Cardiac muscle cell (in vitro differentiated cells and primary cell): ENCODE measurements at places on chromosomes 1 and 21.

- H3K36me3 ChIP-seq: no peaks in the 10 kb centered on the region
- no peaks in the 10 kb centered on the region for H3K27me3 ChIP-seq
- H3K4me1 ChIP-seq: no peaks in the 10 kb centered on the region
- DNase-seq: no peak
These were observed 69.9 kb upstream of the USP25 start for GRCh38 chr21:15659753-15660422.

DNA sequence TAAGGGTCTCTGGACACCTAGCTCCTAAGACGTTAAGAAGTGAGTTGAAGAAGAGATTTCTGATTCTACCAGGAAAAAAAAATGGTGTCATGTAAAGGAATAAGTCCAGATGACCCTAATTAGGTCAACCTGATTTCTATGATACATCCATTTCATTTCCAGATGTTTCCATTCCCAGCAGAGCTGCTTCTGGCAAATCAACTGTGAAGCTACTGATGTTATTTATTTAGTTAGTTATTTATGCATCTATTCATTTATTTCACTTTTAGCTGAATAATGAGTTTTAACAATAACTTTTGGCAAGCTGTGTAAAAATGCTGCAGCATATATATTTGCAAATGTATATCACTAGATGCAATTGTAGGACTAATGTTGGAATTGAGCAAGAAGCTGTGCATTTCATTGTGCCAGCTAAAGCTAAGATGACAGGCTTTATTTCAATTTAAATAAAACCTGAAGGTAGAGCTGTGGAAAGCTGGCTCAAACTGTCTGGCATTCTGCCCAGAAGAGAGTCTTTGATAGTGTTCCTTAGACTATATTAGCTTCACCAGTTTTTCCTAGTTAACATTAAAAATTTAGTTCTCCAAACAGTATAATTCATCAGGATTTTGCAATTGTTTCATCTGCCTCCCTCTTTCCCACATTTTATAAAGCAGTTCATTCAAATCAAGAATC, 1164.4 kb upstream of the ADGRL4 start:
- H3K36me3 ChIP-seq: no peaks in the 10 kb centered on the region
- no peaks in the 10 kb centered on the region for H3K4me1 ChIP-seq
- H3K4me3 ChIP-seq: no peak overlapping the region
- no peaks in the 10 kb centered on the region for H3K27me3 ChIP-seq
- DNase-seq: peak; percentile 46

- H3K27me3 ChIP-seq: no peaks in the 10 kb centered on the region
- H3K4me3 ChIP-seq: no peak overlapping the region
- H3K36me3 ChIP-seq: no peaks in the 10 kb centered on the region
- no peak overlapping the region for H3K27ac ChIP-seq
- peak; percentile 77 for DNase-seq
These were observed 30.9 kb upstream of the CACYBP start for GRCh38 chr1:174968750-174969244.

- H3K27me3 ChIP-seq: peaks cover 38% of the 10 kb centered on the region
- no peaks in the 10 kb centered on the region for H3K36me3 ChIP-seq
- no peak for DNase-seq
- no peak overlapping the region for H3K4me3 ChIP-seq
- no peak overlapping the region for H3K27ac ChIP-seq
- H3K4me1 ChIP-seq: no peaks in the 10 kb centered on the region
These were observed 15.9 kb downstream of the UCK2 start for GRCh38 chr1:165843304-165843703.
